Adipocyte (in vitro differentiated cells): ENCODE measurements at places on chromosomes 6 and 20.

DNA sequence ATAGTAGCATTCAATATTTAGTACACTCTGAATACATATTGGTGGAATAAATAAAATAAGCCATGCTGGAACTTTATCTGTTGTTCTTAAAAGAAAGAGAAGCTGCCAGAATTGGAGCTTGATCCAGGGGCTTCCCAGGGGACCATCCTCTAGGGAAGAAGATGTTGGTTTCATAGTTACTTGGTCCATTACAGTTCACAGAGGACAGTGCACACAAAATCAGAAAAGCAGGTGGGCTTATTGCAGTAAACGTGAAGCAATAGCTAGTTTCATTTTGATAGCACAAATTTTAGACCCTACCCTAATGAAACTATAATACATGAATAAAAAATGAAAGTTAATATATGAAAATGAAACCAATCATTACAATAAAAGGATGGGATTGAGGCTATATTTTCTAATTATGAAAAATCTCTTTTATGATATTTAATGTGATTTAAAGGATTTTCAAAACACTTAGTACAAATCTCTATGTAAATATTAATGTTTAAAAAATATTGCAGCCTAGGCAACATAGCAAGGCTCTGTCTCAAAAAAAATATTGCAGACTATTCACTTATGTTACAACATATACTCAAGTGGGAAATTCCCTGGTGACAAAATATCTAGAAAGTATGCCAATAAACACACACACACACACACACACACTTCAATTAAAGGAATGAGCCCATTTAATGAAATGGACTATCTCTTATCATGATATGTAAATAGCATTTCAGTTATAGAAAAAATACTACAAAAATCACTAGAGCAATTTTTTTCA is 227.0 kb upstream of the MARCKS start:
- DNase-seq, result peak; percentile 86

DNA sequence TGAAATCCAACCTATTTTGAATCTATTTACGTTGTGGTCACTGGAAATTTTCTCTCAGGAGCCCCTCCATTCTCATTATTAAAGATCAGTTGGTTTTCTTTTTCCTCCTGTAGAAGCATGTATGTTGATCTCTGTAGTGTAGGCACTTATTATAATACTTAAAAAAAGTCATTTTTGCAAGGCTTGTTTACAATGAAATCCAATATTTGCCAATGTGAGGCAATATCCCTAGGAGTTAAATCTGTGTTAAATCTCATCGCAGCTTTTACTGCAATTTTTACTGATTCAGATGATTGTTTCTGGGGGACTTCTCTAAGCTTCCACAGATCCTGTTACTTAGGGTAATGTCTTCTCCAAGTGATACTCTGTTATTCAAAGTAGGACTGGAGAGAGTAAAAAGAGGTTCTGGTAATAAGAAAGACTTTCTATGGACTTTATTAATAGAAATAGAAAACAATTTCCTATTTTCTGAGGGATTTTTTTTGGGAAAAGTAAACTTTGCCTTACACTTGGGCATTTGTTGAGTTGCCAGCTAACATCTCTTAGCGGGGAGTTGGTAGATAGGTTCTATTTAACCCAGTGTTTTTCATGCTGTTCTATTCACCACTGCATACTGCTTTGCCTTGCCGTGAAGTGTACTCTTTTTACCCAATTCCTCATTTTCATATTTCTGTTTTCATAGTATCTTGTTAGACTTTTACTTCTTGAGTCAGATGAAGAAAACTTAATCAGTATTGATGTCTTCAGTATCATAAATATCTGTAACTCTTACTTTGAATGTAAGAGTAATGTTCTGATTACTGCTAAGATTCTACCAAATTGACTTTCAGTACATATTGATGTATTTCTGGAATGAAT is 48.6 kb downstream of the CDKAL1 start:
- DNase-seq, result peak; percentile 41

GRCh38 chr6:23414051-23414445 is 712.0 kb upstream of the NRSN1 start:
- DNase-seq, result peak; percentile 89

DNA sequence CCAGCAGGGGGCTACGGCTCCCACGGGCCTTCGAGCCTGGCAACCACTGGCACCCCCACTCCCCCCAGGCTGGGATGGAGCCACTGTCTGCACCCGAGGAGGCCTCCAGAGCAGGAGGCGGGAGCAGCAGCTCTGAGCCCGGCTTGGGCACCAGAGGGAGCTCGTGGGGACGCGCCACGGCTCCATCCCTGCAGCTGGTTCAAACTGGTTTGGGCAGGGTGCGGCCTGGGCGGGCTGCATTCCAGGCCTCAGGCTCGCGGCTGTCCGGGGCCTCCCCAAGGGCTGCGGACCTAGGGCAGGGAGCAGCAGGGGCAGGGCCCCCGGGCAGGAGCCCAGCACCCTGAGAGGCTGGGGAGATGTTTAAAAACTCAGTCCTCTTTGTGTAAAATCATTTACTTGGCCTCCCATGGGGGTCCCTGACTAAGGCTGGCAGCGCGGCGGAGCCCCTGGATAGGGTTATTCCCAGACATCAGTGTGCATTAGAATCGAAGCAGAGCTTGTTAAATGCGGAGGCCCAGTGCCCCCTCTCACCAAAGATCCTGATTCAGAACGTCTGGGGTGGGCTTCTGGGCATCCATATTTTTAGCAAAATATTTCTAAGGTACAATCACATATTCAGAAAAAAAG is 4.1 kb upstream of the BCAS4 start:
- DNase-seq, result peak; percentile 96

- no peak for DNase-seq
Measured at GRCh38 chr20:62273416-62273815, 29.4 kb upstream of the ADRM1 start.

GRCh38 chr6:89669002-89669401 is 30.5 kb upstream of the LYRM2 start:
- DNase-seq, result no peak
